CD4-positive, alpha-beta T cell treated with Interleukin-12 subunit alpha and Interleukin-12 subunit beta, for 1 hour (primary cell): ENCODE measurements at places on chromosomes 3 and 15.
A peak's percentile ranks its signal among the peaks of the same experiment; 100 is the strongest.

DNA sequence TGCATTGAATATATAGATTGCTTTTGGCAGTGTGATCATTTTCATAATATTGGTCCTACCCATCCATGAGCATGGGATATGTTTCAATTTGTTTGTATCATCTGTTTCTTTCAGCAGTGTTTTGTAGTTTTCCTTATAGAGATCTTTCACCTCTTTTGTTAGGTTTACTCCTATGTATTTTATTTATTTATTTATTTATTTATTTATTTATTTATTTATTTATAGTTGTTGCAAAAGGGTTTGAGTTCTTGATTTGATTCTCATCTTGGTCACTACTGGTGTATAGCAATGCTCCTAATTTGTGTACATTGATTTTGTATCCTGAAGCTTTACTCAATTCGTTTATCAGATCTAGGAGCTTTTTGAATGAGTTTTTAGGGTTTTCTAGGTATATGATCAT lies 478.2 kb downstream of the UNC13C start:
- no peak for DNase-seq

GRCh38 chr3:31957106-31957505 lies 24.0 kb downstream of the OSBPL10 start:
- DNase-seq: no peak

DNA sequence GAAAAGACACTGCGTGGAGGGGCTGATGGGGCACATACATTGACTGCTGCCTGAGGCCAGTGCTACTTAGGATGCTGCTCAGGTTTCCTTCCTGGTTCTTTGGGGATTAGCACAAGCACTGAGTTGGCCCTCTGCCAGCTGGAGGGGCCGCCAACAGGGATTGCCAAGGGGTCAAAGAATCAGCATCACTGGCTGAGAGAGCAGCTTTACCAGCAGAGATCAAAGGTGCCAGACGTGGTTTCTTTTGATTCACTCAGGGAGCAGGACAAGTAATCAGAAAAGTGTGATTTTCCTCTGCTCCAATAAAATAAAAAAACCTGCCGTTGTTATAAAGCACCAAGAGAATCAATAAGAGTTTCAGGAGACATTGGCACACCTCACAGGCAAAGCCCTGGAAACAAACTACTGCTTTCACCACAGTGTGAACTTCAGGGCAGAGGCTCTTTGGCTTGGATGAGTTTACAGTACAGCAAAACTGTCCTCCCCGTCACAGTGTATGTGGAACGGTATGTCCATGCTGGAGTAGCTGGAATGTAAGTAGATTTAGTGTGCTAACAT lies 45.8 kb upstream of the FSIP1 start:
- no peak for DNase-seq

- DNase-seq: no peak
These were observed 121.4 kb upstream of the PHLDB2 start for GRCh38 chr3:111737706-111738086.

DNA sequence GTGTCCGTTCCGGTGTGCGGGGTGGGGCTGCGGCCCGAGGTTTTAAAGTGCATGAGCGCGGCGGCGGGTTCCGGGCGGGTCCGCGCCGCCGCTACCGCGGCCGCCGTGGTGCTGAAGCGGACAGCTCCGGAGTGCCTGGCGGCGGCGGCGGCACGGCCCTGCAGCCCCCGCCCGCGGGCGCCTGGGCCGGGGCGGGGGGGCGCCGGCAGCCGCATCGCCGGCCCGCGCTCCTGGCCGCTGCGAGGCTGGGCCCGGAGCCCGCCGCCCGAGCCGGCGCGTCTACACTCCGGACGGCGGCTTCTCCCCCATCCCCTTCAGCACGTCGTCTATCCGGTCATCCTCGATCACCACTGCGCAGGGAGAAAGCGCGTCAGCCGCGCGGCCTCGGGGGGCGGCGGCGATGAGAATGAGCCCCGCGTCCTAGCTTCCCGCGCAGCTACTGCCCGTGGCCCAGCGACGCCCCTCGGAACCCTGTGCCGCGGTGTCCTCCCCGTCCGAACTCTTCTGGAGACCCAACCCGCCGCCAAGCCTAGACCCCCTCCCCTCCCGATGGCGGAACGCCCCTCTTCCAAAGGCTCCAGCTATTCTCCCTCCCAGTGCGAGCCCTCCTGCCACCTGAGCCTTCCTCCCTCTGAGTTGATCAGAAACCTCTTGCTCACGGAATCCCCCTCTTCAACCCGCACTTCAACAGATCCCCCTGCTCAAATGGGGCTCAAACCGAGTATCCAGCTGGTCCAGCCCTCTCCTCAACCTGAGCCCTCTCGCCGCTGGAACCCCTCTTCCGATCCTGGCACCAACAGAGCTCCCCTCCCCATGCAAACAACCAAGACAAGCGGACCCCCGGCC lies 1.3 kb downstream of the CAMK2N2 start:
- DNase-seq: peak; percentile 48

DNA sequence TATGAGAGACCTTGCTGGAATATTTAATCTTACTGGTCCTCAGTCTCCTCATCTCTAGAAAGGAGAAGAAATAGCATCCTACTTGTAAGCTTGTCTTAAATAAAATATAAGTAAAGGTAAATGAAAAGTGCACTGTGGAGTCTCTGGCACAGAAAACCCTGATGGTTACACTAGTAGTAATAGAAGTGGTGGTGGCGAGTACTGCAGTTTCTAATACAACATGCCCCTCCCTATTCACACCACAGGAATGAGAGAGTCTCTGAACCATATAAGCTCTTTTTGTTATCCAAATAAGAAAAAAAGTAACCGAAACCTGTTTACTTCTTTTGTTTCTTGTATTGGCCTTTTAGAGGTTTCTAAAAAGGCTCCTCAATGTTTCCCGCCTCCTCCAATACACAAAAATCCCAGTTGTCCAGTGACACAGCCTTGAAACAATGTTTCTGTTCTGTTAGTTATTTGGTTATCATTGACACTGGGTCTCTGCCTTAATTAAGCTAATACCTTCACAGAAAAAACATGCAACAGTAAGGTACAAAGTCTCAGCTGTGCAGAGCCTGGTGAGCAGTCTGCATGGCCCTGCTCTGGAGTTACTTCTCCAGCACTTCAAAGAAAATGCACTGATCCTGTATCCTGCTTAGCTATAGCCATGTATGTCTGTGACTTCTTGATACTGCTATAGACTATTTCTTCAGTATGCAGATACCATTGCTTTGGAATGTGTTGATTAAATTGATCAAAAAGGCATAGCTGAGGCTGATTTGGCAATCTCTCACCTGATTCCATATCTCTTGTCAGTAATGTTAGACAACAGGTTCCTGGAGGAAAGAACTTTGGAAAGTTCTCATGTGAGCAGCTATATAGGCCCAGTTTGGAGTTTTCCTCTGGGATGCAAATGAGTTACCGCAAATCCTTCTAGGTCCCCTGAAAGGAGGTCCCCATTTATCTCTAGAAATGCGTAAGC lies 315.6 kb upstream of the IL12A start:
- DNase-seq: no peak

DNA sequence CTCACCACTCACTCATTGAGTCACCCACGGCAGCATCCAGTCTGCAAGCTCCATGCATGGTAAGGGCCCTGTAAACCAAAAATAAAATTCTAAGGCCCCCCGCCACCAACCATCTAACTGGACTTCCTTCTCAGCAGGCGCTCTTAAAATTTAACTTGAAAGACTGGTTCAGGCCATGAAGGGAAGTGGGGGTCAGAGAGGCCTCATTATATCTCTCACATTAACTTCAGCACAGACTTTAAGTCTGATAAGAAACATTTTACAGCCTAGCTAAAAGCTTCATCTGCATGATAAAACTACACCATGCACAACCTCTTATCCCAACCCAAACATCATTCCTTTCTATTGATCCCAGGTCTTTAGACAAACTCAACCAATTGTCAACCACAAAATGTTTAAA lies 38.5 kb downstream of the FBLN2 start:
- DNase-seq: no peak

- no peak for DNase-seq
These were observed 223.8 kb downstream of the FEZF2 start for GRCh38 chr3:62149539-62149938.

DNA sequence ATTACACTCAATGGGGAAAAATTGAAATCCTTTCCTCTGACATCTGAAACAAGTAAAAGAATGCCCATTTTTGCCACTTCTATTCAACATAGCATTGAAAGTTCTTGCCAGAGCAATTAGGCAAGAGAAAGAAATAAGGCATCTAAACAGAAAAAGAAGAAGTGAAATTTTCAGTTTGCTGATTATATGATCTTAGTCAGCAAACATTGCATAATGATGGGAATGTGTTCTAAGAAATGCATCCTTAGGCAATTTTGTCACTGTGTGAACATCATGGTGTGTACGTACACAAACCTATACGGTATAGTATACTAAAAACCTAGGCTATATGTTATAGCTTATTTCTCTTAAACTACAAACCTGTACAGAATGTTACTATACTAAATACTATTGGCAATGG lies 278.0 kb downstream of the CGGBP1 start:
- DNase-seq: no peak

- no peak for DNase-seq
These were observed 45.4 kb upstream of the TIPARP start for GRCh38 chr3:156628836-156629618.

DNA sequence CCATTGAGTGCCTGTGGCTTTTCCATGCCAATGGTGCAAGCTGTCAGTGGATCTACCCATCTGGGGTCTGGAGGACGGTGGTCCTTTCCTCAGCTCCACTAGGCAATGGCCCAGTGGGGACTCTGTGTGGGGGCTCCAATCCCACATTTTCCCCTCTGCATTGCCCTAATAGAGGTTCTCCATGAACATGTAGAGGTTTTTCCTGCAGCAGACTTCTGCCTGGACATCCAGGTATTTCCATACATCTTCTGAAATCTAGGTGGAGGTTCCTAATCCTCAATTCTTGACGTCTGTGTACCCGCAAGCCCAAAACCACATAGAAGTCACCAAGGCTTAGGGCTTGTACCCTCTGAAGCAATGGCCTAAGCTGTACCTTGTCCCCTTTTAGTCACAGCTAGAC lies 703.1 kb downstream of the MCTP2 start:
- no peak for DNase-seq

- DNase-seq: peak; percentile 79
These were observed 92.0 kb downstream of the SNRK start for GRCh38 chr3:43378066-43378935.

GRCh38 chr3:168417016-168417415 lies 321.3 kb upstream of the GOLIM4 start:
- DNase-seq: no peak

- no peak for DNase-seq
These were observed 76.2 kb downstream of the TGFBR2 start for GRCh38 chr3:30682434-30683155.

DNA sequence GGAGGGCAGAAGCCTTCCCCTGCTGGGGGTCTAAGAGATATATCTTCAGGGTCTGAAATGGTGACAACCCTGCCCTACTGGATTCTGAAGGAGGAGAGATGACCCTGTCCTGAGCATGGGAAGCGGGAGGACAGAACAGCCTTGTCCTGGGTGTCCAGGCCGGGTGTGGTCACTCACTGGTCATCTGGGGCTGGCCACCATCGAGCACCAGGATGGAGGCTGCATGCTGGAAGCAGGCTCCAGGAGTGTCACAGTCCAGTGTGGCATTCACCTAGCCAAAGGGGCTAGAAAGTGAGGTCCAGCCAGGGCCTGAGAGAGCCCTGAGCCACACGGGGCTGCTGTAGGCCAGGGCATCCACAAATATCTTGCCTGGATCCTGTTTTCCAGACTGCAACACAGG lies 5.2 kb downstream of the CDHR4 start:
- DNase-seq: no peak

DNA sequence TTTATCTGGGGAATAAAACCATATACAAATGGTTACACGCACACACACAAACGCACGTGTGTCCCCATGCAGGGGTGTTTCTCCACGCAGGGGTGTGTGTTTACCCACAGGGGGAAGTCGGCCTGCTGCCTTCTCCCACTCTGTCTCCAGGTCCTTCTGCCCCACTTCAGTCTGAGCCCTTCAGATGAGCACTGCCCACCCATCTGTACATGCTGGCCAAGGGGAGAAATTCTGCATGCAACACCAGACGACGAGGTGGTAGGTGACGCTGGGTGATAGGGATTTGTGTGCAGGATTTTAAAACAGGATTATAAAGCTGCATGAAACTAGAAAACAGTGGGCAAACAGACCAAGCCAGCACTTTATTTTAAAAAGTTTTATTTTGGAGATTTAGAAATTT lies 122.5 kb downstream of the TJP1 start:
- DNase-seq: no peak

GRCh38 chr3:42367903-42368302 lies 42.5 kb downstream of the LYZL4 start:
- no peak for DNase-seq

DNA sequence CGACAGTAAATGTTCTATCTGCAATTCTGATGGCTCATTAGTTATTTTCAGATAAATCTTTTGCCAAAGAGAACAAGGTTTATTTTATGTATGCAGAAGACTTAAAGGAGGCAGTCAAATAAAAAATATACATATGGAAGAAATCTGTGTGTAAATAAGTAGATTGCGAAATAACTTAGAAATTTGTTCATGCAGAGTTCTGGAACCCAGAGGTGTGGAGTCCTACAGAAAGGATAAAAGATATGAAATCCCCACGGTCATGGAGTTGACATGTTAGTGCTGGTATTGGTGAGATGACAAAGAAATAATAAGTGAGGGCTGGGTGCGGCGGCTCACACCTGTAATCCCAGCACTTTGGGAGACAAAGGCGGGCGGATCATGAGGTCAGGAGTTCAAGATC lies 111.2 kb upstream of the CFAP20DC start:
- DNase-seq: no peak
